ENCODE measurements at places on chromosomes 3 and 15.

DNA sequence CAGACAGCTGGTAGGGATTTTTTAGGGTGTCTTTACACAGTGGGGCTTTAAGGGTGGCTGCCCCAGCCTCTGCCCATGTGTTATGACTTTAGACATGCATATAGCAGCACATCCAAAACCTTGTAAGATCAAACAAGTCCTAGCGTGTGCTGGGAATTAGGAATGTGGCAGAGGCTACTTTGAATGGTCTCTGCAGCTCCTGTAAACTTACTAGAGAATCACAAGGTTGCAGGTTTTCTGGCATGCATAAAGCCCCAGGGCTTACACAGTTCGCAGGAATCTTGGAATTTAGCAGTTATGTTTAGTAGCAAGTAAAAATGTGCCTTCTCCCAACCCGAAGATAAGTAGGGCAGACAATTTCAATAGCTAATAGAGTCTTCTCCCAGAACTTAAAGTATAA is 46.9 kb upstream of the COL6A6 start:
- DNase-seq = no peak

DNA sequence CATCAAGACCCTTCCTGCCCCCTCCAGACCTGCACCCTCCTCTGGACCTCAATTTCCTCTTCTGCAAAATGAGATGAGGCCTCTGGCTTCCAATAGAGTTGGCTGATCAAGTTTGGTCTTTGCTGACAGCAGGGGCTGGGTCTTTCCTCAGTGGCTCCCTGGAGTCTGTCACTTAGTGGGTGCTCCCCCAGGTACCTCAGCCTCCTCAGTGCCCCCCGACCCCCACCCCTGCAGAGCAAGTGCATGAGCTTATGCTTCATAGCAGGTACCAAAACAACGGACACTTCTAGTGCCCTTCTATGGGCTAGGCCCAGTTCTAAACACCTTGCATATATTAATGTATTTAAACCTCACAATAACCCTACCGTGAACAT is 6.9 kb upstream of the PLXND1 start:
- DNase-seq = no peak

DNA sequence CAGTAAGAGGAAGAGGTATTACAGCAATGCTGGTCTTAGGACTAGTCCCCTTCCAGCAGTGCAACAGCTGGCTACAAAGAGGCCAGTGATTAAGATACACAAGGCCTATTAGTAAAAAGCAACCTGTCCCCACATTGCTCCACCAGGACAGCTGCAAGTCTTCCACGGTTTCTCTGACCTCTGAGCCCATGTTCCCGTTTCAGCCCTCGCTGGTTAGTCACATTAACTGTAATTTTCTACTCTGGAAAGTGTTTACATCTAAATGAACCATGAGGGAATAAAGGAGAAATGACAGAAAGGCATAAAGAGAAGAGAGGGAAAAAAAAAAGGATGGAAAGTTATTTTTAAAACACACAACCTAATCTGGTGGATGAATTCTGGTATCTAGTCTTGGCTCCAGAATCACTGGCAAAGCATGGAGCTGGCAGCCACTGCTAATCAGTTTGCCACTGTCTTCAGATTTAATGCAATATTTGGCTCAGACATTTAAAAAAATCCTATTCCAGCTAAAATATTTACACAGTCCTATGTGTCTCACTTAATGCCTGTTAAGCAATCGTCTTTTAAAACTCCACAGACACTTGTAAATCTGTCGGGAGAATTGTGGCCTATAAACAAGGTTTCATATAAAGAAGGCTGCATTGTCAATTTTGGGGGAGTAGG is 154.9 kb downstream of the GREM1 start:
- no peak for DNase-seq

DNA sequence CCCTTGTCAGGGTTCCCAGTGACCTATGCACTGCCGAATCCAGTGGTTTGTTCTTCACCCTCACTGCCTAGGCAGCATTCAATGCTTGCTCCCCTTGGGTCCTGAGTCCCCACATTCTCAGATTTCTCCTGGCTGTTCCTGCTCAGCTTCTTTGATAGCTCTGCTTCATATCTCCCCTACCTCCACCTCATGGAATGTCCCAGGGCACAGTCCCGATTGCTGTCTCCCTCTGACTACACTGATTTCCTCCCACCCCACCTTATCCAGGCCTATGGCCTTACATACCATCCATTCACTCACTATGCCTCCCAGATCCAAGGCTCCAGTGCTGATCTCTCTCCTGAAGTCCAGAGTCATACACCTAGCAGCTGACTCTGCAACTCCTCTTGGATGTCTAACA is 1.5 kb upstream of the CDHR4 start:
- DNase-seq = no peak

DNA sequence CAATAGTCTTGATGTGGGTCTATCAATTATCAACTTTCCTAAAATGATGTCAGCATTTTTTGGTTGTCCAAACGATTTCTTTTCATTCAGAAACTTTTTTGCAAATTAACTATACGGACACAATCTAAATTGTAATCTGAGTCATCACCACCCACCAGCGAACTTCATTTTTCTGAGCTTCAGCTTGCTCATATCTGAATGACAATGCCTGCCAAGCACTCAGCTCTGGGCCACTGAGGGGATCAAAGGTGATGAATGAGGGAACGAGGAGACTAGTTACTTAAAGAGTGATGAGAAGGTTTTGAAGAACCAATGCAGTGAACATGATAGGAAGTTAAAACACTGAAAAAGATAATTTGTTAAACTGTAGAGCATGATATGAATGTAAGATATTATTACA is 14.9 kb upstream of the TBC1D23 start:
- no peak for DNase-seq

- DNase-seq = no peak
Observed at GRCh38 chr15:85125056-85125661, 143.5 kb downstream of the PDE8A start.

- no peak for DNase-seq
Observed at GRCh38 chr3:162366166-162366766, 869.7 kb downstream of the OTOL1 start.

- no peak for DNase-seq
Observed at GRCh38 chr3:37981348-37981664, 9.3 kb upstream of the VILL start.

DNA sequence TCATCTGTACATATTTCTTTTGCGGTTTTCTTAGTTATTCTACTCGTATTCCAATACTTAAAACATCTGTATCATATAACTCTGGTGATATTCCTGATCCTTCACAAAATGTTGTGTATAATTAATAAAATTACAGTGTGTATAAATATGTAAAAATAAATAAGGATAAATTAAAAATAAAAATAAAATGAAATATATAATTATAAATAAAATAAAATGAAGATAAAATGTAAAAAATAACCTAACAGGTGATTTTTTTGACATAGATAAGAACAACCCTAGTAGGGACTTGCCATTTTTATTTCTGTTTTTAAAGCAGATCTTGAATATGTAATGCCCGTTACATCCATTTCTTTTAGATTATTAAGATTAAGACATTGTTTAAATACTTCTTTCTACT is 25.6 kb downstream of the IL1RAP start:
- DNase-seq = no peak

DNA sequence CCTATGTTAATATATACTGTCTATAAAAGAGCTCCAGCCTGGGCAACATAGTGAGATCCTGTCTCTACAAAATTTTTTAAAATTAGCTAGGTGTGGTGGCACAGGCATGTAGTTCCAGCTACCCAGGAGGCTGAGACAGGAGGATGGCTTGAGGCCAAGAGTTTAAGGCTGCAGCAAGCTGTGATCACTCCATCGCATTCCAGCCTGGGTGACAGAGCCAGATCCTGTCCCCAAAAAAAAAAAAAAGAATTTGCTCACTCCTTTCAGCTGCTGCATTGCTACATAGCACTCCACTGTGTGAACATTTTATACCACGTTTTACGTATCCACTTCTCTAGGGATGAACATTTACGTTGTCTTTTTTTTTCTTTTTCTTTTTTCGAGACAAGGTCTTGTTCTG is 6.0 kb upstream of the TSEN2 start:
- no peak for DNase-seq

GRCh38 chr15:95972041-95972553 is 358.4 kb upstream of the NR2F2 start:
- DNase-seq = no peak

DNA sequence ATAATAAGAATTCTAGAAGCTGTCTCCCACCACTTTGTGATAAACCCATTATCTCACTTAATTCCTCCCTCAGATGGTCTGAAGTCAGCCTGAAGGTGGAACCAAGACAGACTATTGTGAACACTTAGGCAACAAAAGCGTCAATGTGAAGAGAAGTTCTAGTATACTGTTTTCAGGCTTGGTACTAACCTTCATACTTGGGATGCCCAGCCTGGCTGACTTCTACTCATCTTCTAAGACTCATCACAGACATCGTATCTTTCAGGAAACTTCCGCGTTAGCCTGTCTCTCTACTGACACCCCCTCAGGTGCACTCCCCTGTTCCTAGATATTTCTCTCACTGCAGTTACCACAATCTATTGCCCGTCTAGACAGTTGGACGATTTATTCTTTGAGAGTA is 201.2 kb downstream of the SATB1 start:
- DNase-seq = no peak

- no peak for DNase-seq
Observed at GRCh38 chr3:159765030-159765859, 223.4 kb upstream of the IL12A start.

- DNase-seq = no peak
Observed at GRCh38 chr3:73633916-73634344, 9.2 kb upstream of the PDZRN3 start.

GRCh38 chr15:94631608-94632007 is 400.2 kb downstream of the MCTP2 start:
- no peak for DNase-seq

DNA sequence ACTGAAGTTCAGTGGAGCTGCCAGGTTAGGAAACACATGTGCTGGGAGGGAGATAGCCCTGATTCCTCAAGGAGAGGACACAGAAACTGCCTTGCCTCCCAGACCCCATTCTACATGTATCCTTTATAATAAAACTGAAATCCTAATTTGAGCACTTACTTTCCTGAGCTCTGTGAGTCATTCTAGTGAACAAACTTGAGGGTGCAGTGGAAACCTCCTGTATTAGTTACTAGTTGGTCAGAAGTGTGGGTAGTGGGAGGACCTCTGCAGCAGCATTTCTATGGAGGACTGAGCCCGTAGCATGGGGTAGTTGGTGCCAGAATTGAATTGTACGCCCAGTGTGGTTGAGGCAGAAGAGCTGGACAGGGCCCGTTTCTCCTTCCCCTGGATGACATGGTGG is 23.9 kb downstream of the ATP1B3 start:
- DNase-seq = no peak

DNA sequence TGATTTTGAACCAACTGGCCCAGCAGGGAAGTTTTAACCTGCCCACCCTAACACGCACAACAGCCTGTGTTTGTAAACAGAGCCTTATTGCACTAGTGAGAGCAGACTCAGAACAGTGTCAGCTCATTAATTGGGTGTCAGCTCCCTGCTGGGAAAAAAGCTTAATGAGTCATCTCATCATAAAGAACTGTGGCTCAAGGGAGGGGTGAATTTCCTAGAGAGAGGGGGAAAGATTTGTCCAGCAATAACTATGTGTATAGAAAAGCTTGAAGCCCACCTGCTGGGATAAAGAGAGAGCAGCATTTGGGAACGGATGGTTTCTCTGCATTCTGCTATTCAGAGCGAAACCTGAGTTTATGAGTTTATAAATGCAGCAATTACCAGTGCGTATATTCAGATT is 48.9 kb upstream of the GMNC start:
- no peak for DNase-seq

GRCh38 chr3:127260826-127261555 is 26.9 kb downstream of the PRR20G start:
- DNase-seq = no peak

DNA sequence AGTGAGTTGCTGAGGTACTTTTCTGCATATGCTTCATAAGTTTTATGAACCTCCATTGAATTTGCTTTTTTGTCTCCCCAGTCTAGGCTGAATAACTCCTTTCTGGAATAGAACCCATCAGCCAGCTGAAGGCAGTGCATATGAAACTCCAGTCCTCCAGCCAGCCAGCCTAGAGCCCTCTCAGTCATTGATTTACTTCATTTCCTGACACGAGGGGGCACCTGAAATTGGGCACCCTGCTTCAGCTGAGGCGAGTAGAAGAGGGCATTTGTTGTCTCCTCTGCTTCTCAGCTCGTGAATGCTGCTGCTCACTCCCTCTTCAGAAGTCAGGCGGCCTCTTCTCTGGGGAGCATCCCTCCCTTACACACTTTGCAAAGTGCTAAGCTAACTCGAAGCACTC is 32.5 kb downstream of the CHST2 start:
- no peak for DNase-seq

- peak; percentile 10 for DNase-seq
Observed at GRCh38 chr3:186361762-186362536, at the start of gene DGKG. DGKG (minus strand) TSS chr3:186362234; CDS start chr3:186320459, 41,775 bp downstream.

GRCh38 chr15:88913850-88914169 is 631 bp upstream of the MFGE8 start:
- no peak for DNase-seq

DNA sequence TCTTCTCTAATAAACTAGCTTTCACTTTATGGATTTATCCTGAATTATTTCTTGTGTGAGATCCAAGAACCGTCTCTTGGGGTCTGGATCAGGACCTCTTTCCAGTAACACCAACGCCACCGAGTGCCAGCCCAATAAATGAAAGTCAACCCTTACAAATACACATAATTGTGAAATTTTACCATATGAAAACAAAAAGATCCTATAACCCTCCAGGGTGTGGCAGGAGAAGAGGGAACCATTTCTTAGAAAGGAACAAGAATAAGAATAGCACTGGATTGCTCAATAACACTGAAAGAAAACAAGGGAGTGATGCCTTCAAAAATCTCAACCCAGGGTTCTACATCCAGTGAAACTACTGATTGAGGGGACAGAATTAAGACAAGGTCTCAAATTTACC is 51.6 kb upstream of the ACKR4 start:
- DNase-seq = no peak

DNA sequence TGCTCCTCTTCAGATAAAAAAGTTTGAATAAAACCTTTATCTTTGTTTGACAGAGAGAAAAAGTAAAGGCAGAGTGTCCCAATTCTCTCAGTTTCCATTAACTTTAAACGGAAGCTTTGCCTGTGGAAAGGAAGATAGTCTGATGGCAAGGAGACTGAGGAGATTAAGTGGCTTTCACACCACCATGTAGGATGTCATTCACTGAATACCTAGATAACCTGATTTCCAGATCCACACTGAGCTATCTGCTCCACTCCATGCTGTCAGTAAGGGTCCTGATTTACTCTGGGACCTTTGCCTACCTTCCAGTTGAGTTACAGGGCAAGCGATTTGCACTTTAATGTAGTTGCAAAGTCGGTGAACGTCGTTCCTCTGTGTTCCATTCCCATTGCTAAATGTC is 233.4 kb upstream of the TBL1XR1 start:
- DNase-seq = no peak

- no peak for DNase-seq
Observed at GRCh38 chr15:68555679-68556037, 23.1 kb upstream of the CORO2B start.
